Spleen (tissue), 13 donors: ENCODE measurements at places on chromosomes 13 and 19. TPM values are rescaled to one million over a fixed set of nuclear protein-coding genes. Genes with fewer than 3 reads are reported as not detected.

DNA sequence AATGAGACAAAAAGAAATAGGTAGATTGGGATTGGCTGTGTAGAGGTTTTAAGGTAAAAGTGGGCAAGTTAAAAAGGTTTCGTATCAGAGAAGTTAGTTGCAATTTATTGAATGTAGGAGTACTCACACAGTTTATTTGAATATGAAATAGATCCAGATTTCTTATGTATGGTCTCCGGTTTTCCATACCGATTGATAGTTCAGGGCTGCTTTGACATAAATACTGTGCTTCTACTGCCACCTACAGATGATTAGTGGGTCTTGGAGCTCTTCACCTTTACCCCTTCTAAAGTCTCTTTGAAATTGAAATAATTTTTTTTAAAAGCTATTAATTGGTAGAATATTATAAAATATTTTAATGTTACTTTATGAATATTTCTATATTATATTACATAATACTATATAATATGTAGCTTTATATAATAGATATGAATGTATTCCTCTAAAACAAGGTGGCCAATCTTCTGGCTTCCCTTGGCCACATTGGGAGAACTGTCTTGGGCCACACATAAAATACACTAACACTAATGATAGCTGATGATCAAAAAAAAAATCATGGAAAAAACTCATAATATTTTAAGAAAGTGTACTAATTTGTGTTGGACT, 7.7 kb upstream of the GPR18 start:
- no peak for DNase-seq

RETN gene
- 12.4 TPM for total RNA-seq

HIF3A gene
- 57.2 TPM for total RNA-seq

VSTM1 gene
- total RNA-seq: 2.8 TPM

REEP6 gene
- total RNA-seq: 1.9 TPM

- DNase-seq: no peak
These were observed 259.5 kb downstream of the NHLRC3 start for GRCh38 chr13:39297664-39298171.

ADGRE1 gene
- 20.1 TPM for total RNA-seq

- DNase-seq: peak; percentile 12
These were observed 820.5 kb upstream of the ATXN8OS start for GRCh38 chr13:69287050-69287698.

CALR3 gene
- total RNA-seq: not detected

DNA sequence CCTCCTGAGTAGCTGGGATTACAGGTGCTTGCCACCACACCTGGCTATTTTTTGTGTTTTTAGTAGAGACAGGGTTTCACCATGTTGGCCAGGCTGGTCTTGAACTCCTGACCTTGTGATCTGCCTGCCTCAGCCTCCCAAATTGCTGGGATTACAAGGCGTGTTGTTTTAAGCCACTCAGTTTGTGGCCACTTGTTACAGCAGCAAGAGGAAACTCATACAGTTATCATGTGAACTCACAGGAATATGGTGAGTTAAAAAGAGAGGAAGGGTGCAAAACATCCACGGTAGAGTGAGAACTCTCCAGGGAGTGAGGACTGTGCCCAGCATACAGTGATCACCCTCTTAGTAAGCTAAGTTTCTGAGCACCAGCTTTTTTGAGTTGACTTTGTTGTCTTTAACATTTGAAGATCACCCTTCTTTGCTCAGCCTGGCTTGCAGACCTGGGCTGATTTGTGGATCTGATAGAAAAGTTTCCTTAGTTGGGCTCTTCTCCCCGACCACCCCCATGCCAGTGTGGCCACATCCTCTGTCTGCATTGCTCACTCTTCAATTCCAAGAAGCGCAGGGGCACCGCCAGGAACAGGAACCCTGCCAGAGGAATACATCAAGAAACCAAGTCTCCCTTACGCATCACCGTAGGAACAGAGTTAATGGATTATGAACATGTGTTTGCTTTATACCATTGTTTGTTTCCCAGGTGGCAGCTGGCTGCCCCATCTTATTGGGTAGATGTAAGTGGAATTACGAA, 16.0 kb downstream of the ALOX5AP start:
- DNase-seq: no peak

MAP4K1 gene
- total RNA-seq: 125 TPM

DNA sequence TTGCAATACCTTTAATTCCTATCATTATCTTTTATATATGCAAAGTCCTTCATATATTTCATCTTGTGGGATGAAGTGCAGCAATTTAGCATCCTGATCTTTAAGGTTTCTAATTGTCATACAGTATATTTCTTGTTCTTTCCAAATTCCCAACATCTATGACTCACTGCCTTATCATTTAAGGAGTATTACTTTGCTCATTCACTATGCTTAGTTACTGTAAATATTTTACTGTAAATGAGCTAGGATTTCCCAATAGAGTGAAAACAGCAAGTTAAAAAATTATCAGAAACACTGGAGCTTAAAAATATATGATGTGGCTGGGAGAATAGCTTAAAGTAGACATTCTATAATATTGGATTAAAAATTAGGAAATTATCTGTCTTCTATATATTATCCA, 69.9 kb downstream of the SLITRK6 start:
- no peak for DNase-seq

DNA sequence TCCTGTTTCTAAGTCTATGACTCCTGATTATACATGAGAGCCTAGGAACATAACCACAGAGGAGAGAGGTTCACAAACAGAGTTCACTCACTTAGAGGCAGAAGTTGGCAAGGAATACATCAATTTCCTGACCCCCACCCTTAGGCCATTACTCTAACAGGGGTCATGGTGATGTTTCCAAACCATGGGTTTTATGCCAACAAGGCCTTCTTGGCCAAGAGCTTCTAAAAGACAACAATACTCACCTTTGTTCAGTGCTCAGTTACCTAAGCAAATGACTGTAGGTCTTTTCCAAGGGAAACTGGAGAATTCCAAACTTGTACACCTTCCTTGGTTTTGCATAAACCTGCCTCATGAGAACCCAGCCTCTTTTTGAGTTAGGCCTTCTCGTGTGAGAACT, 52.6 kb downstream of the ERICH4 start:
- DNase-seq: no peak

KLK3 gene
- total RNA-seq: not detected

GRCh38 chr19:49391581-49392399, 3.7 kb downstream of the KASH5 start:
- peak; percentile 93 for DNase-seq

CDC42EP5 gene
- total RNA-seq: 6.6 TPM

GRCh38 chr13:26819046-26819445, 58.5 kb upstream of the GPR12 start:
- no peak for DNase-seq

DNA sequence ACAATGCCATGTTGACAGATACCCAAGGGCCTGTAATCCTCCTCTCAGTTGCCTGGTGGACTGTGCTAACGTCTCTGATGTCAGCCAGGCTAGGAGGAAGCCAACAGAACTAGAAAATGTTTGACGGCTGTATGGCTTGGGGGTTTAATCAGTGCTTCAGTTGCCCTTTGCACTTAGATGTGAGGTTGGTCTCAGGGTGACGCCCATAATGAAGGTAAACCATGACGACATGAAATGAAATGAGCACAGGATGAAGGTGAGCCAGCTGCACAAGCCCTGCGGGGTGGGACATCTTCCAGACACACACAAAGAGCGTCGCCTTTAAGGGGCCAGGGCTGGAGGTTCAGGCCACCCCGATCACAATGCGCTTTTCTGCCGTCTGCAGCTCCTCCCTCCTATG, 127.2 kb downstream of the CRYL1 start:
- no peak for DNase-seq

- no peak for DNase-seq
These were observed 616 bp downstream of the HNRNPUL1 start for GRCh38 chr19:41264581-41265394.

TNNI3 gene
- not detected for total RNA-seq

- DNase-seq: no peak
These were observed 300.7 kb downstream of the TEX29 start for GRCh38 chr13:111621164-111621563.

DNA sequence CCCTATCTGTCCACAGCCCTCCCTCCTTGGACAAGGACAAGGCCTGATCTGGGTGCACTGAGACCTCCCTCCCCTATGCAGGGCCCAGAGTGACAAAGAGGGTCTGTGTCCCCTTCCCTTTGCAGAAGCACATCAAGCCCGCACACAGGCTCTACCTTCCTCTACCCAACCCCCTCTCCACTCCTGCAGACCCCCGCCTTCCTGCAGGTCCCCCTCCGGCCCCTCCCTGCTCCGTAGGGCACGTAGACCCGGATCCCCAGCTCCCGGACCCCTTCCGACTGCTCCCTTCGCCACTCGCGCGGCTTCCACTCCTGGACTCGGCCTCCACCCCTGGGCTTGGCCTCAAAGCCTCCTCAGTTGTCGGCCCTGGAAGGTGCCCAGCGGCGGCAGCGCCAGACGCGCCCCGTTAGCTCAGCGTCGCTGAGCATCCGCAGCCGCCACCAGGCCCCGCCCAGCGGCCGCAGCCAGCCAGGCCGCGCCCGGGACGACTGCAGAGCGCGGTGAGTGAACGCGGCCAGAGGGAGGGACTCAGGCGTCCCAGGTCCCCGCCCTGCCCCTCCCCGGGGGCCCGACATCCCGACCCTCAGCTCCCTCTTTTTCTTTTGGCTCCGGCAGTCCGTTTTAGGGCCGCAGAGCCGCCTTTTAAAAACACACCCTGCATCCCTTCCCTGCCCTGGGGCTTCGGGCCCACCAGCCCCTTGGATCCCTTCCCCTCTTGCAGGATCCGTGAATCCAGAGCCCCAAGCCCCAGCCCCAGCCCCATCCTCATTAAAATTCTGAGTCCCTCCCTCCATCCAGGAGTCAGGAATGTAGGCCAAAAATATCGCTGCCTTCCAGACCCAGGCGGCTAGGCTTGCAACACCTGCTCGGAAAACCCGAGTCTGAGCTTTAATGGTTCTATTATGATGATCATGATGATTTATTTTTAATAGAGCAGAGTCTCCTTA, 1.5 kb upstream of the MYADM start:
- DNase-seq: peak; percentile 92

- DNase-seq: no peak
These were observed at the start of gene RXFP2 for GRCh38 chr13:31739226-31739625. Gene RXFP2 (plus strand): TSS chr13:31739526. CDS start chr13:31739613, 87 bp downstream.

KLHL26 gene
- total RNA-seq: 13.4 TPM

DCT gene
- not detected for total RNA-seq

SPRY2 gene
- 63.9 TPM for total RNA-seq

GTF2F1 gene
- 42.3 TPM for total RNA-seq

C2CD4C gene
- 0.36 TPM for total RNA-seq

- no peak for DNase-seq
These were observed 989 bp downstream of the ZNF766 start for GRCh38 chr19:52270266-52270885.

- DNase-seq: no peak
These were observed 149 bp downstream of the MED26 start for GRCh38 chr19:16627928-16628182.

TNNT1 gene
- total RNA-seq: 1.5 TPM
